ENCODE measurements at places on chromosomes 5 and 9.

DNA sequence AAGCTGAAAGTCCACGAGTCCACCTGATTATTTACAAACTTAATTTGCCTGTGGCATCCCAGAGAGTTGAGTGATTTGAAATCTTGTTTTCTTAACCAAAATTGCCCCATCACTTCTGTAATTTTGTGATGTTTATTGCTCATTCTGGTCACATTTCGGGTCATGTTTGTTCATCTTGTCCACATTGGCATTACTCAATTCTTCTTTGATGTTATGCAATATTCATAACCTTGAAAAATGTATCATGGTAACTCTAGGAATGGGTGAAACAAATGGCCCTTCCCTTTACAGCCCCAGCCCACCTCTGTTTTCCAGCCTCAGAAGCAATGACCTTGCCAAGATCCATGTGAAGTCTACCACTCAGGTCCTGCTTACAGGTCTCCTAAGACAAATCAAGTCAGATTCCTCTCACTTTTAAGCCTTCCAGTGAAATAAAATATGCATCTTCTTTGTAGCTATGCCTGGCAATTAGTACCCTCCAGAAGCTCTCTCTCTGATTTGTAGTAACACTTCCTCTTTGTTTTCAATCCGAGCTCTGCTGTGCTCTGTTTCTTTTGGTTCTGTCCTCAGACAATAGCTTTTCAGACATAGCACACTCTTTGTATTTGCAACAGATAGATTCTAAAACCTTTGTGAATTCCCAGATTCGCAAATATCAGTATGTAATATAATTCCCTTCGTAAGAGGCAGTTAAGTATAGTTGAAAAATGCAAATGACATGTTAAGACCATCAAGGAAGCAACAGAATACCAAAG, 330.3 kb upstream of the IRX1 start:
- no peak for DNase-seq

DNA sequence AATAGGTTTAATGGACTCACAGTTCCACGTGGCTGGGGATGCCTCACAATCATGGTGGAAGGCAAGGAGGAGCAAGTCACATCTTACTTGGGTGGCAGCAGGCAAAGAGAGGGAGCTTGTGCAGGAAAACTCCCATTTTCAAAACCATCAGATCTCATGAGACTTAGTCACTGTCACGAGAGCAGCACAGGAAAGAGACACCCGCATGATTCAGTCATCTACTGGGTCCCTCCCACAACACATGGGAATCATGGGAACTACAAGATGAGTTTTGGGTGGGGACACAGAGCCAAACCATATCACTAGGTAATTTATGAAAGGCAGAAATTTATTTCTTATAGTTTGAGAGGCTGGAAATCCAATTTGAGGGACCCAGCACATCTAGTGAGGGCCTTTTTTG, 40.0 kb downstream of the MTREX start:
- DNase-seq, result no peak

- no peak for DNase-seq
These were observed 144.3 kb upstream of the NREP start for GRCh38 chr5:111901296-111901695.

- peak; percentile 76 for DNase-seq
These were observed 159.9 kb downstream of the FANCC start for GRCh38 chr9:95157481-95158151.

DNA sequence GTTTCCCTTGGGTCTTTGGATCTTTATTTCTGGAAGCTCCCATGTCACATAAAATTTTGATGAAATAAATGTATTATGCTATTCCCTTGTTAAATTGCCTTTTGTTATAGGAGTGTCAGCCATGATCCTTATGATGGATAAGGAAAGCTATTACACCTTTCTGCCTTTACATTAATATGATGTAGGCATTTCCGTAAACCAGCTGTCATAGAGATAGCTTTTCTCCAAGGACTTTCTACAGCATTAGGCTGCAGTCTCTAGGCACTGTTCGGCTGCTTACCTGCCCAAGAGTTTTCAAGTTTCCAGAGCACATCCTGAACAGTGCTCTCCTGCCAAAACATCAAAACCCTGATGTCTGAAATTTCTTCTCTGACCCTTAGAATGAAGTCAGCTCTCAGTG, 87.4 kb downstream of the HAPLN1 start:
- DNase-seq, result no peak

DNA sequence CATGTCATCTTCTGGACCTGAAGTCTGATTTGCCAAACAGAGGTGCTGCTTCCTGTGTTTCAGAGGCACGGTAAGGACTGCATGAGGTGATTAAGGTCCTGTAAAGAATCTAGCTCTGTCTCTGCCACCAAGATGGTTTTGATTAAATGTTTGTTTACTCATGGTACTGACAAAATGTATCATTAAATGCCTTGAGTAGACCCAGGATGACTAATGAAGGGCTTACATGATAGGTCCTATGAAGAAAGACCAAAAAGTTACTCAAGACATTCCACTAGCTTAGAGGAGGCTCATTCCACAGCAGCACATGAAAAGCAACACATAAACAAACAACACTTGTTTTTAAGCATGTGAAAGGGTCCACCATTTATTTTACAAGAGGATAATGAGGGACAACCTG, 100.9 kb downstream of the BOD1 start:
- peak; percentile 96 for DNase-seq

- no peak for DNase-seq
These were observed 417.5 kb downstream of the HINT1 start for GRCh38 chr5:130747556-130747955.

DNA sequence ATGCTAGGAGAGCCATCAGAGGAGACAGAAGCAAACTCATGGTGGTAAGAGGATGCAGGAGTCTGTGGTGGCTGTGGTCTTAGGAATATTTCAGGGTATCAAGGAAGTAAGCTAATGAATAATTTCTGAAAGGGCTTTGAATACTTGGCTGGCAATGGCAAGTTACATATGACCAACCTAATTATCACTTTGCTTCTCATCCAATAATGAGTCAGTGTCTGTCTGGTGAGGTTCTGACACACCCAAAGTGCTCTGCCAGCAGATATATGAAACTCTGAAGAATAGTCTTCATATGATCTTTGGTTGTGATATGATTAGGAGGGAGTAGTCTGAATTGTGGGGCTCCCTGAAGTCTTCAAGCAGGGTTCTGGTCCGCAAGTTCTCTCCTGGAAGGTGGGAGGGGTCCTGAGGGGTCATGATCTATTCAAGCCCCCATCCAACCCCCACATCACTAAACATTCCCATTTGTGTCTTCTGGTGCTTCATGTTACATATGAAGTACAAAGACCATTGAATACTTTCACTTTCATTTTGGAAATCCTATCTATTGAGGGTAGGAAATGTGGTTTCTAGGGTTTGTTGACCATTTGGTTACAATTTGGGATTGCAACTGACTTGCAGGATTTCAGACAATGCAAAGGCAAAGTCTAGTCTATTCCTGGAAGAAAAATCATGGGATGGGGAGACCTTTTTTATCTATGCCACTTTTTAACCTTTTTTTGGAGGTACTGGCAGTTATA, 199.9 kb upstream of the CDKN2B start:
- DNase-seq, result peak; percentile 41

- no peak for DNase-seq
These were observed 36.8 kb downstream of the ITK start for GRCh38 chr5:157217289-157218024.

- DNase-seq, result peak; percentile 65
These were observed 37.2 kb upstream of the COL15A1 start for GRCh38 chr9:98906273-98907040.

- DNase-seq, result no peak
These were observed 286.7 kb downstream of the NFIB start for GRCh38 chr9:14027116-14027800.
